ENCODE measurements at places on chromosomes 11 and 22.
A peak's percentile ranks its signal among the peaks of the same experiment; 100 is the strongest.

DNA sequence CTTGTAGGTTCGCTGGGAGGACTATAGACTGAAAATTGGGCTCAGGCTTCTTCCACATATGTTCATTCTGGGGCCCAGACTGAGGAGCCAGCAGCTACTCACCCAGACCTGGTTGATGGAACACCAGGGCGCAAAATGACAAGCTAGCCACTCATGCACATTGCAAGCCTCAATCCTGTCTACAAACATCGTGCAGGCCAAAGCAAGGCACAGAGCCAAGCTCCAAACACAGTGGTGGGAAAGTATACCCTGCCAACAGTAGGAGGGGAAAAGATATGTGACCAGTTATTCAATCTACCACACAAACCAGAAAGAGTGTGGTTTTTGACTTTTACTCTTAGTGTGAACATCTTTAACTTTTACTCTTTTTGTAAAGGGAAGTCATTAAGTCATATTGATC lies 660.5 kb downstream of the NTM start:
- DNase-seq = no peak

- no peak for DNase-seq
Measured at GRCh38 chr11:127648583-127648982, 648.0 kb upstream of the KIRREL3 start.

DNA sequence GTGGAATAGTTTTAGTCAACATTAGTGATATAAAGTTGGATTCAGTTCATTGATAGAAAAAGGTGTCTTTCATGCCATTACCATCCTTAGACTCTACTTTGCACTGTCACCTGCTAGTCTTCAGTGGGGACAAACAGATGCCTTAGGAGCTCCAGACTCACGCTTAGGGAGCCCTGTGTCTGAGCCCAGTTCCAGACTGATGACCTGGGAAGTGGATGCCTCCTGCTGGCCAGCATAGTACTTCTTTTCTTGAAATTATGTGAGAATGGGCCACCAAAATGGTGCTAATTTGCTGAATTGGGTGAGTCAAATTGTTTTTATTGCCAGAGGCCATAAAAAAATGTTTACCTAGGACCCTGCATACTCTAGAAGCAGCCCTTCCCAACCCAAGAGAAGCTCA lies 53.9 kb downstream of the NOX4 start:
- DNase-seq = no peak

GRCh38 chr11:84333221-84333620 lies 1047.1 kb upstream of the CCDC90B start:
- DNase-seq = no peak

DNA sequence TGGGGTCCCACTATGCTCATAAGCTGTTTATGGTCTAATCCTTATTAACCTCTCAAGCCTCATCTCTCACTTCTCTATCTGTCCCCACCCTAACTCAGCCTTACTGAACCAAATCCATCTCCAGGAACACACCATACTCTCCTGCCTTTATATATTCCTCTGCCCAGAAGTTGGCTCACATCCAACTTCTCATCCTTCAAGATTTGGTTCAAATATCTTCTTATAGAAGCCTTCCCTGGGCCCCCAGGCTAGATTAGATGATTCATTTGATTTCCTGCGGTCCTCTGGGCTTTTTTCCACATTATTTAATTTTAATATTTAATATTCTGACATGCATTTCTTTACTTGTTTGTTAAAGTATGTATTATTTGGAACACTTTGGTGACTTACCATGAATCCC lies 23.2 kb downstream of the MEI1 start:
- no peak for DNase-seq

- DNase-seq = no peak
Measured at GRCh38 chr11:126924376-126925040, 76.1 kb downstream of the KIRREL3 start.

GRCh38 chr11:61168042-61168688 lies 6.9 kb upstream of the VPS37C start:
- no peak for DNase-seq

DNA sequence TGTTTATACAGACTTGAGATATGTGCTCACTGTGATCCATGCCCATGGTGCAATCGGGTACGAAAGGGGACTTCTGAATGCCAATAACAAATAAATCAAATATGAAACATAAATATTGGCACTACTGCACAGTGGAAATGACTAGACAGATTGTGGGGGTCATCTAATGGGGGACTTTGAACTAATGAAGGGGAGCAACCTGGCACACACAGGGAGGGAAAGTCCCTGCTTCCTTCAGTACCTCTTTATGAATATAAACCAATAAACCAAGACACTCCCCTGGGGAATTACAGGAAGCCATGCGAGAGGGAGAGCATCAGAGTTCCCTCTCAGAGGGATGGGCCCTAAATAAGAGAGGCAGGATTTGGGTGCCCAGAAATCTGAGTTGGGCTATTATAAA lies 21.1 kb downstream of the MIF start:
- no peak for DNase-seq

DNA sequence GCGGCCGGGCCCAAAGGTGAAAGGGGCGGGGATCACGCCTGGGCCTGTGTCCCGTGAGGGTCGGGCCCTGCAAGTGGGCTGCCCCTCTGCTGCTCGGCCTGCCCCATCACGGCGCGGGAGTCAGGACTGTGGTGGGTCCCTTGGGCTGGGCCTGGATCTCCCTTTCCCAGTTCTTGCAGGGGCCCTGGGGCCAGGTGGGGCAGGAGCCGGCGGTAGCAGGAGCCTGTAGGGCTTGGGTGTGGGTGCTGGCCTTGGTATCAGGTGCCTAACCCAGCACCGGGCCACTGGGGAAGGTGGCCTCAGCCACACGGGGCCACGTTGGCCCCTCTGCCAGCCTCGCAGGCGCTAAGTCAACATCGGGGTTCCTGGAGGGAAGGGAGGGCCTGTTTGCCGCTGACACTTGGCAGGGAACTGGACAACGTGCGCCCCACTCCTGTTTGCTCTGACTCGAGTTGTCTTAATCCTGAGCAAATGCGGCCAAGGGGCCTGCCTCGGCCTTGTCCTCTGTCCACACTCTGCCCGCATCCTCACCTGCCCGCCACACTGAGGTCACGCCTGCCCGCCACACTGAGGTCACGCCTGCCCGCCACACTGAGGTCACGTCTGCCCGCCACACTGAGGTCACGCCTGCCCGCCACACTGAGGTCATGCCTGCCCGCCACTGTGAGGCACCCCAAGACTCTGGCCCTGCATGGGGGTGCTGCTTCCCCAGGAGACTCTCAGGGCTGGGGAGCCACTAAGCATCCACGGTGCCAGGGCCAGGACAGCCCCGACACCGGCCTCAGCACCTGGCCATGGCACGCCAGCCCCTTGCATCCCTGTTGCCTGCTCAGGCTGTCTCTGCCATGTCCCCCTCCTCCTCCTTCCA lies 14.2 kb upstream of the MUC5B start:
- DNase-seq = no peak

- DNase-seq = peak; percentile 69
Measured at GRCh38 chr22:37018815-37019308, 385 bp downstream of the TST start.

GRCh38 chr22:23061471-23062280 lies 8.6 kb upstream of the GNAZ start:
- no peak for DNase-seq

- DNase-seq = no peak
Measured at GRCh38 chr11:134645576-134645975, 233.5 kb upstream of the B3GAT1 start.

DNA sequence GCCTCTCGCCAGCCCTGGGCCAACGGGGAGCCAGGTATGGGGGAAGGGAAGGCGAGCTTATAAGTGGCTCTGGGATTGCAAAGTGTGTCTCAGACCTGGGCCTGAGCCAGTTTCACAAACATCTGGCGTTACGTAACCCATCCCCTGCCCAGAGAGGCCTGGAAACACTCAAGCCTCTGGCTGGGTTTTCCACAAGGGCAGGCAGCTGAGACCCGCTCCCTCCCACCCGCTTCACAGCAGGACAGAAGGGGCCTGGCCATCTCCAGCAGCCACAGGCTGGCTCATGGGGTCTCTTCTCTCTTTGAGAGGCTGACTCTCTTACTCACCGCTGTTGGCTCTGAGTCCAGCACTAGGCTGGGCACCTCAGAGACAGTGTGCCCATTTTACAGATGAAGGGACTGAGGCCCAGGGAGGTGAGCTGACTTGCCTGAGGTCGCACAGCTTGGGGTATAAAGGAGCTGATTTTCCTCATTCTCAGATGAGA lies 44.5 kb downstream of the TRIOBP start:
- peak; percentile 93 for DNase-seq

GRCh38 chr11:34640050-34640923 lies 19.4 kb downstream of the EHF start:
- DNase-seq = no peak

DNA sequence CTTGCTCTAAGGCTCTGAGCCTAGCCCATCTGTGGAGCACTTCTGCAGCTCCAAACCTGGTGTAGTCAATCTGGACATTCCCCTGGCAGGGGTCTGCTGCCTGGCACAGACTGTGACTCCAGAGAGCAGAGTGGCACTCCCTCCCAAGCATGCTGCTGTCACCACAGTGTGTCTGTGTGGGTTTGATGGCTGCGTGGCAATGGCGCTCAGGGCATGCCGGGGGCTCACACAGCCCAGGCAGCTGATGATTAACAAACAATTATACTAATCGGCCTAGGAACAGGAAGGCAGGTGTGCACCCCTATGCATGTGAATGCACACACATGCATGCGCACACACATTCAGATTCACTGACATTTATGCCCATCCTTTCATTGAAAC lies 9.0 kb upstream of the NECTIN1 start:
- DNase-seq = no peak

GRCh38 chr11:100922121-100922520 lies 207.5 kb downstream of the PGR start:
- no peak for DNase-seq

DNA sequence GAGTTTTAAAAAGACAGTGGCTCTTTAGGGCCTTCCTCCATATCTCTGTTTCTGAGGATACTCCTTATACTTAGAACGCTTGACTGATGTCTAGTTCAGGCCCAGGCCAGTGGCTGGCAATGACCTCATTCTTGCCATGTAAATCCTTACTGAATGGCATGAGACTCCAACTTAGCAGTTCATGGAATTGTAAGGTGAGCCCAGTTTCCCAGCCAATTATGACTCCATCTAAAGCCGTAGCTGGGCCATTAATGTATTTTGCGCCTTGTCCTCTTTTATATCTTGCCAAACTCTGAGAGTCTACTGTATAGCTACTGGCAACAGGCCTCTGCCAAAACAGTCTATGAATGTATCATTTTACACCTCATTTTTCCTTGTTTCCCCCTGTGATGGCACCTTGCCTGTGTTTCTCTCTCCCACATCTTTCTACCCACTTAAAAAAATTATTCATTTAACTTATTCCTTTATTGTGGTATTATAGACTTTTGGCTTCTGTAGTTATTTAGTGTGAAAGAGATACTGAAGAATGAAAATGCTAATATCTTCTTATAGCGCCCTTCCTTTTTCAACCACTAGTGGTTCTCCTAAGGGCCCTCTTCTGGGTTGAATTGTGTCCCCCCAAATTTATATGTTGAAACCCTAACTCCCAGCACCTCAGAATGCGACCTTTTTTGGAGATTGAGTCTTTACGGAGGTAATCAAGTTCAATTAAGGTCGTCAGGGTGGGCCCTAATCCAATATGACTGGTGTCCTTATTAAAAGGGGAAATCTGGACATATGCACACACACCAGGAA lies 67.4 kb downstream of the ZNRF3 start:
- no peak for DNase-seq

DNA sequence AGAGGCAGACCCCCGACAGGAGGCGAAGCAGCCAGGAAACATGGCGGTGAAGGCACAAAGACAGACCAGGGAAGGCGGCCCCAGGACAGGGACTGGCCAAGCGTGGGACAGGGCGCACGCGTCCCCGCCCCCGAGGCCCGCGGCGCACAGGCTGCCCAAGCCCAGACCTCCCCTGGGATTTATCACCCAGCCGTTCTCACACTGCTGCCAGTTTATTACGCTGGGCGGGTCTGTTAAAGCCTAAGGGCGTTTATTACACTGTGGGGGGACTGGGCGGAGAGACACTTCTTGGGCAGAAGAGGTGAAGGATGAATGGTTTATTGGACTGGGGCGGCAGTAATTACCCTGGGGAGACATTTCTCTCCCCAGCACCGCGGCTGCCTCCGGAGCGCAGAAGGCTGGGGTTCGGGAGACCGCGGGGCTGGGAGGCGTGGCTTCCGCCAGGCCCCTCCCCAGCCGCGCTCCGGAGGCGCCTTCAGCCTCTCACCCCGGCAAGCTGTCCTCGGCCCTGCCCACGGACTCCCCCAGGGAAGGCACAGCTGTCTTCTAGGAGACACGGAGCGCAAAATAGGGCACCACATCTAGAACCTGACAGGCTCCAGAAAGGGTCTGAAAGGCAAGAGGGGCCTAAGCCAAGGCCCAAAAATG lies 47.1 kb downstream of the SLC22A12 start:
- no peak for DNase-seq

DNA sequence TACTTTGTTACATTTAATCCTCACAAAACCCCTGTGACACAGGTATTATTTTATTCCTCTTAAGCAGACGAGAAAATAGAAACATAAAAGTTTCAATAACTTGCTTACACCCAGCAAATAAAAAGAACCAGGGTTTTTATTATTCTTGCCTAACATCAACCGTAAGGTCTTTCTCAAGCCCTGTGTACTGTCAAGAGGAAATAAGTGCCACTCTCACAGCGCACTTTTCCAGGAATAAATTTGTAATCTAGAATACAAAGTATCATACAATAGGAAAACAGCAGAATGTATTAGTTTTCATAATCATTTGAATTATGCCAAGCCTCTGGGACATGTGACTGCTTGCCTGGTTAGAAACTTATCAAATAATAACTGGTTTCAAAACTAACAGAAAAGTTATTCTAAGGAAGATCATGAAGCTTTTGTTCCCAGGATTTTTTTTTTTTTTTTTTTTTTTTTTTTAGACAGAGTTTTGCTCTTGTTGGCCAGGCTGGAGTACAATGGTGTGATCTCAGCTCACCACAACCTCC lies 7.4 kb downstream of the CCDC34 start:
- no peak for DNase-seq

DNA sequence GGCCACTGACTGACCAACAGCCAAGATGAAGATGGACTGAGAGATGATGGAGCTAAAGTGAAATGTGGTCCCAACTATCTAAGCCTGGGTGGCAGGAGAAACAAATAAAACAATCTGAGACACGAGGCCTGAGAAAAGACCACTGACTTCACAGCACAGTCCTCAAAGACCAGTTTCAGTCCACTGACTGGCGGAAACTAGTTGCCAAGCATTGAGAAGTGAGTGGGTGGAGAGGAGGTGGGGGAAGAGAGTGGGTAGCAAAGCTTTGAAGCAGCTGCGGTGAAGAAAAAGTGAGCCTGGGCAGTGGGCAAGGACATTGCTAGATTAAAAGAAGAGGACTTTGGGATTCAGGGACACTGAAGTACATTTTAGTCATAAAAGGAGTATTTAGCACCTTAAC lies 1.9 kb downstream of the MS4A1 start:
- no peak for DNase-seq

- DNase-seq = no peak
Measured at GRCh38 chr22:37209140-37209845, 3.0 kb downstream of the SSTR3 start.

DNA sequence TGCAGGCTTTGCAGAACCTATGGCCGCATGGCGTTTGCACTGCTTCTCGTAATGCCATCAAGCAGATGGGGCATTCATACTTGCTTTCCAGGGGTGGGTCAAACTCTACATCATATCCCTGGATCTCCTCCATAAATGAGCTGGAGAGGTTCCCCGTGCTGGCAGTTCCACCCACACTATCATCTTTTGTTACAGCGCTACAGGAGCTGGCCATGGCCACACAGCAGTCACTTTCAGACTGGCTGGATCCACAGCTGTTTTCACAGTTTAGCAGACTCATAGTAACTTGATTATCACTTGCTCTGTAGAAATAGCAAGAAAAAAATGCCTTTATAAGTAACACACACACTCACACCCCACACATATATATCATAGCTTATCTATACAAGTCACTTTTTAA lies 8.8 kb downstream of the TRAF6 start:
- no peak for DNase-seq
